ENCODE measurements at places on chromosomes 11 and 22.

DNA sequence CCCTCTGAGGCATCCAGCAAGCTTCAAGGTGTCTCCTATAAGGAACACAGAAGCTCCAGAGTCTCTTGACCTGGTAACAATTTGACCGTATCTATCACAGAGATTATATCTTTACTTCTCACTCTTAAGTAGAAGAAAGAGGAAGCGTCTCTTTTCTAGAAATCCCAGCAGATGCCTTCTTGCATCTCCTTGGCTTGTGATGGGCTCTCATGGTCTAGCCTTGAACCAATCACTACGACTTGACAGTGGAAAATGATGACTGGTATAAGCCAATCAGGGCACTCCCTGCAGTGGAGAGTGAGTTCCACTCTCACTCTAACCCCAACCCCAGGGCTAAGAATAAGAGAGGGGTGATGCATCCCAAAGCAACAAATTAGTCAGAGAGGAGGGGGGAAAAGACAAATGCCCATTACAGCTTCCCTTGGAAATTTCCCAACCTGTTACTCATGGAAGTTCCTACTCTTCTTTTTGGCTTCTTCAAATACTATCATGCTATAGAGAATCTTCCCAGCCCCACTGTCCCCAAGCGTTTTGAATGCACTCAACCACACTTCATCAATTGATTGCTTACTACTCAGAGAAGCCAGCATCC lies 293.5 kb downstream of the MN1 start:
- no peak for DNase-seq

DNA sequence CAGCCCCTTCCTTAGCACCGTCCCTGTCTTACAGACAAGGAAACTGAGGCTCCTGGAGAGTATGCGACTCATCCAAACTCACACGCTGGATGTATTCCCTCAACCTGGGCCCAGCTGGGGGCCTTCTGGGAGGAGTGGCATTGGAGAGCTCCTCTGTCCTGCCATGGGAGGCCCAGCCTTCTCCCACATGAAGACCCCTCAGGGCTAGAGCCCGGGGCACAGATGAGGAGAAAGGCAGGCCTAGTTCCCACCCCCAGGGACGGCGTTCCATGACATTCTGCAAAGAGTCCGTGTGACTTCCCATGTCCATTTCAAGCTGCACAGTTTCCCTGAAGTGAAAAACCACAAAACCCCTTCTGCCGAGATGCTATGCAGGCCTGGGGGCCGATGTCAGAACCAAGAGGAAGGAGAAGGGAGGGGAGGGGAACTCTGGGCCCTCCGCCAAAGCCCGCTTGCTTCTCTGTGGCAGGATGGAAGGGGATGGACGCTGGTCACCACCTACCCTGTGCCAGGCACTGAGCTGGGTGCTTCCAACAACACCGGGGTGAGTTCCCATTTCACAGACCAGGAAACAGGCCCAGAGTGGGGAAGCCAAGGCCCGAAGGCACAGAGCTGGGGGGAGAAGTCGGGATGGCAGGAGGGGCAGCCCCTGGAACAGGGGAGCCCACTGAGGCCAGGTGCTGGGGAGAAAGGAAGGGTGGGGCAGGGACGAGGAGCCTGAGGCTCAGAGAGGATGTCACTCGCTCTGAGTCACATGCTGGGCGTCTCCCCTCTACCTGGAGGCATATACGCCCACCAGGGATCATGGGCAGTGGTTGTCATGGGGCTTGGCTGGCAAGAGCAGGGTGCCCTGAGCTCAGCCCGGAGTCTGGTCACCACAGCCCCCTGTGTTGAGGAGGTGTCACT lies 15.7 kb downstream of the RAC2 start:
- peak; percentile 71 for DNase-seq

- DNase-seq = no peak
Measured at GRCh38 chr22:47920380-47920959, 1158.0 kb downstream of the TBC1D22A start.

- no peak for DNase-seq
Measured at GRCh38 chr11:859394-860131, 16.9 kb downstream of the TSPAN4 start.

GRCh38 chr11:9943386-9944110 lies 279.7 kb downstream of the SWAP70 start:
- DNase-seq = no peak
